ENCODE measurements at places on chromosomes 7 and 10.

GRCh38 chr10:65033957-65034356 lies 1512.8 kb downstream of the REEP3 start:
- DNase-seq, result no peak

- no peak for DNase-seq
Measured at GRCh38 chr10:48805848-48806247, 121.2 kb downstream of the WDFY4 start.

DNA sequence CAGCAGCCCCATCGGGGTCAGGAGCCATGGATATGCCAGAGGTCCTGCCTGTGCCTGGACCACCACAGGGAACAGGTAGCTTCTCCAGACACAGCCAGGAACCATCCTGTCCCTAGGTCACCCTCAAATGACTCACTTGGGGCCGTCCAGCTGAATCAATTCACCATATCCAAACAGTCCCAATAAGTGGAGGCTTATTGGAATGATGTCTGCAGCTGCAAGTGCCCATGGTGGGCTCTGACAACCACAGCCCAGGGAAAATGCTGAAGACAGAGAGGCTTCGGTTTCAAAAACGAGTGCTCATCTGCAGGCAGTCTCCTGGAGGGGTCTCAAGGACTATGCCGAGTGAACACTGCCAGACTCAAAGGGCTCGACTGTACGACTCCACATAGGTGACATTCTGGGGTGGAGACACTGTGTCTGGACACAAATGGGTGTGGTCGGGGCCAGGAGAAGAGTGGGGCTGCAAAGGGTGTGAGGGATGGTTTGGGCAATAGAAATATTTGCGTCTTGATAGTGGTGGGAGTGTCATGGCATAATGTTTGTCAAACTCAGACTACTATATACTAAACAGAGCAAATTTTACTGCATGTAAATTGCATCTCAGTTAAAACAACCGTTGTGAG lies 204.8 kb downstream of the TNS3 start:
- DNase-seq, result no peak

DNA sequence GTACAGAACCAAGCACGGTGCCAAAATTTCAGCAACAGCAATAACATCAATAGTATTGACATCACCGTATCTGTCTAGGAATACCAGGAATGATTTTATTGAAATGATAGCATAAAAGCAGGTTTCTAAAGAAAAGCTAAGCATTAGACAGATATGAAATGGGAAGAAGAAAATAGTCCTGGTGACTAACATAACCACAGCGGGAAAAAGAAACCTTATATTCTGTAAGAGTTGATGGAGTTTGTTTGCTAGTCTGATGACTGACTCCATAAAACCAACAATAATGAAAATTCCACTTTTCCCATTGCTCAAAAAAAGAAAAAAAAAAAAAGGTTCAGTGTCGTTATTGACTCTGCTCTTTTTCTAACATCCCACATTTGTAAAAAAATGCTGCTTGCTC lies 668.3 kb downstream of the IPMK start:
- DNase-seq, result no peak

GRCh38 chr7:44449584-44449928 lies 40.9 kb downstream of the NUDCD3 start:
- DNase-seq, result no peak

DNA sequence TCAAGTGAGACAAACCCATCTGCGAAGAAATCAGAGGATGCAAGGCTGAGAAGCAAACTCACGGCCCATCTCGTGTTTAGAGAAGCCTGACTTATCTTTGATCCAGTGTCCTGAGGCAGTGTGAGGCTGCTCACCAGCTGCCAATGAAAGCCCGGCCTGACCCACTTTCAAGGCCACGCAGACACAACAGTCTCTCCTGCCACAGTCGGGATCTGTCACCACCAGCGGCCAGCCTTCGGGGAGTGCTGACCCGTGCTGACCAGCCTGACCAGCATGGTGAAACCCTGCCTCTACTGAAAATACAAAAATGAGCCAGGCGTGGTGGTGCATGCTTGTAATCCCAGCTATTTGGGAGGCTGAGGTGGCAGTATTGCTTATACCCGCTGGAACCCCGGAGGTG lies 7.4 kb upstream of the DNAJB6 start:
- no peak for DNase-seq

GRCh38 chr7:129635300-129636029 lies 23.9 kb downstream of the NRF1 start:
- peak; percentile 41 for DNase-seq

DNA sequence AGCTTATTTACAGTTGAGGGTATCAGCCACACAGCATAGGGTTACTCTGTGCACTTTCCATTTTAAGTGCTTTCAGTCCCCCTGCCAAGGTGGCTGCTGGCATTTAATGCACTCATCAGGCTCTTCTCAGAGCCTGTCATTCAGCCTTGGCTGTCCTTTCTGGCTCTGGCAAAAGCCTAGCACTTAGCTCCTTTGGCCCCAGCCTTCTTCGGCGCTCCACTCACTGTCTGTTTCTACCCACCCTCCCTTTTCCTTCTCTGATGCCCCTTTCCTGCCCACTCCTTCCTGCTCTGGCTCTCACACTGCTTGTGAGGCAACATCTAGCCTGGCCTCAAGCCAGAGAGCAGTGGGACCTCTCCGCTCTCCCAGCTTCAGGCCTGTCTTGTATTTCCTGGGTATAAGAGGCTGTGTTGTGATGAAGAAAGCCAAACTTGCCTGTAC lies 60.2 kb downstream of the WIPF3 start:
- DNase-seq, result no peak

DNA sequence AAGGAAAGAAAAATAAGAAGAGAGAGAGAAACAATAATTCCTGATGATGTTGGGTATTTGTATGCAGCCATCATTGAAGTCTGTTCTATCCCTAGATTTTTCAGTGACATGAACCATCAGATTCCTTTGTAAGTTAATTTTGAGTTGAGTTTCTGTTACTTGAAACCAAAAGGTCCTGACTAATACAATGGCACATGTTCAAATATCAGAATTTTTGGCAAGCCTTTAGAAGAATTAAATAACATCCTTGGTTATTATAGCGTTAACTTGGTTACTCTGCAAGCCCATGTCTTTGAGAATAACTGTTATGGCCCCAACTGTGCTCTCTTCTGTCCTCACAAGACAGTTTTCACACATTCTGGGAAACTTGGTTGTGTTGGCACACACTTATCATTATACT lies 66.5 kb downstream of the SYPL1 start:
- DNase-seq, result no peak

DNA sequence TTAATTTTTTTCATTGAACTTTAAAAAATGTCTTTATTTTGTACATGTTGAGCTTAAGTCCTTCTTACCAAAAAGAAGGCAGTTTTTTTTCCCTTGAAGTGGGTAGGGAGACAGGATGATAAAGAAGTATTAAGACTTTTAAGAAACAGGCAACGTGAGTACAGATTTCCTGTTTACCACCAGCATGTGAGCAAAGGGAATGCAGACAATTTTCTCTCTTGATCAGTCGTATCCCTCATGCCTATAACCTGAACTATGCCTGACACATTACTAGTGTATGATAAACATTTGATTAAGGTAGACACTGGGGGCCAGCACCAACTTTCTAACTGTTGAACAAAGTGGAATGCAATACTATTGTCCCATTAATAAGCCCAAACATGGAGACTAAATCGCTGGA lies 8.8 kb upstream of the OR2A2 start:
- DNase-seq, result no peak

DNA sequence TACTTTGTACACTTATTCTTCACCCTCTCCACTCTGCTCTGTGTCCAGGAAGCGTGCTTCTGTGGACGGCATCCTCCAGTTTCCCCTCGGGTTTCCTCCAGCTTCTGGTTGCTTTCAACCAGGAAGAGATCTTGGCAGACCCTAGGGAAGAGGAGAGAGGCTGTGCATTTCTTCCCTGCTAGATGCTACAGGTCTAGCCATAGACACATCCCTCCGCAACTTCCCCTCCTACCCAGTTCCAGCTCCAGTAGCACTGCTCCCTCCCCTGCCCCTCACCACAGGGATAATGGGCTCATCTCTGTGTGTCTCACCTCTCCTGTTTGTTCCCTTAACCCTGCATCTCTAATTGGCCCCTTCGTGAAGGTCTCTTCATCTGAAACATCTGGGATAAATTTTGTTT lies 16.3 kb downstream of the TLL2 start:
- no peak for DNase-seq

DNA sequence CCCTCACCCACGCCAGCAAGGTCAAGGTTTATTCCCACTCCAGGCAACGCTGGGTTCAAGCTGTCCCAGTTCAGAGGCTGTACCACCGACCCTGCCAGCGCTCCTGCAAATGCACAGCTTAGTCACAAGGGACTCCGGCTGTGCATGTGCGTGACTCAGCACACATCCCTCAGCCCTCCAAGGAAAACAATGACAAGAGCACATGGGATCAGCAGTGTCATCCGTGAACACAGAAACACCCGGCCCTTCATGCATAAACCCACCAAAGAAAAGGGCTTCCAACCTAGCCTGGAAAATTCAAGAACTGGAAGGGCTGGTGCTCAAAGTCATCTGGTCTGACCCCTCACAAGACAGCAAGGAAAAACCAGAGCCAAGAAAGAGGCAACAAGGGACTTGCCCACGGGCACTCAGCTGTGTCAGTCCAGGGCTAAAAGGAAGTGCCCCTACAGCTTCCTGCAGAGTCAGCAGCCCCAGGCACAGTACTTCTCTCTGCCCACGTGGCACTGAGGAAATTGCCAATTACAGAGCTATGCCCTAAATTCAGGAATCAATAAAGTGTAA lies 106.1 kb downstream of the KCNMA1 start:
- DNase-seq, result no peak

- DNase-seq, result no peak
Measured at GRCh38 chr10:117699436-117700075, 157.0 kb downstream of the EMX2 start.

DNA sequence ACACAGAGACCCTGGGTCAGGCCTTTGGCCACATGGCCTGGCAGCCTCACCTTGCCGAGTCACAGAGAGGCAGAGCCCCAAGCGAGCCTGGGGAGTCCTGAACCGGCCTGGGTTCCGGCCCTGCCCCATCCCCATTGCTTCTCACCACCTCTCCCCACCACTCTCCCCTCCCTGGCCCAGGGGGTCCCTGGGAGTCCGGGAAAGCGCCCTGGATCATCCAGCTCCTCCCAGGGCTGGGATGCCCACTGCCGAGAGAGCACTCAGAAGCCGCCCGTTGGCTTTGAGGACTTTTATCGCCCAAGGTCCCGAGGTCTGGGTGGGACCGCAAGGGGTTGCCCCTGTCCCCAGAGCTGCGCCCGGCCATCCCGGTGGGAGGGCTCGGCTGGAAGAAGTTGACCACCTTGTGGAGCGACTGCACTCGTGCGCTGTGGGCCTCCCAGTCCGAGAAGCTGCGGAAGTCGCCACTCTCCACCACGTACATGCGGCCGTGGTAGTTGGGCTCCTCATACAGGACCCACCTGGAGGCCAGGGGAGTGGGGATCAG lies 8.1 kb downstream of the CRYGN start:
- no peak for DNase-seq

DNA sequence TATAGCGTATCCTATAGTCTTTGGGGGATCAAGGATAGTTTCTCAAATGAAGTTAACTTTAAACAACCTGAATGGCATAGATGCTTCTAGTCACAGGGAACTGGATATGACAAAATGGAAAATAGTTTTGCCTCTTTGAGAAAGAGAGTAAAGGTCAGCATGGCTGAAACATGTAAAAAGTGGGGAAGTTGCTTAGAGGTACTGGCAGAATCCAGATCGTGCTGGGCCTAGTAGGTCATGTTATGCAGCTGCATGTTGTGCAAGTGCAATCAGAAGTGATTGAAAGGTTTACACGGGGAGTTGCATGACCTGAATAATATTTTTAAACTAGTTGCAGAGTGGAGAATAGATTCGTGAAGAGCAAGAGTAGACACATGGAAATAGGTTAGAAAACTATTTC lies 201.1 kb upstream of the HDAC9 start:
- no peak for DNase-seq

DNA sequence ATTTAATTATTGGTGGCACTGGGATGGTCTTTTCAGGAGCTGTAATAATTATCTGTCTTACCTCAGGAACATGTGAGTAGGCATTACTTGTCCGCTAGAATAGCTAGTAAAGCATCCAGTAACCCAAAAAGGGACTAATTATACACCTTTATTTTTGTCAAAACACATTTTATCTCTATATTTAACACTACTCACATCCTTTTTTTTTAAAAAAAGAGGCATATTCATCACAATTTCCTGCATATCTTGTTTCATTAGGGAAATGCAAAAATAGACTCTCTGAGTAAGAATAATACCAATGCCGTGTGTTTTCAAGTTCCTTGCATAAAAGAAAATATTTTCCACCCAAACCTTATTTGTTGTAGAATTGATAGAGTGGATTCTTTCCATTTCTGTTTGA lies 99.5 kb downstream of the VTI1A start:
- DNase-seq, result no peak

DNA sequence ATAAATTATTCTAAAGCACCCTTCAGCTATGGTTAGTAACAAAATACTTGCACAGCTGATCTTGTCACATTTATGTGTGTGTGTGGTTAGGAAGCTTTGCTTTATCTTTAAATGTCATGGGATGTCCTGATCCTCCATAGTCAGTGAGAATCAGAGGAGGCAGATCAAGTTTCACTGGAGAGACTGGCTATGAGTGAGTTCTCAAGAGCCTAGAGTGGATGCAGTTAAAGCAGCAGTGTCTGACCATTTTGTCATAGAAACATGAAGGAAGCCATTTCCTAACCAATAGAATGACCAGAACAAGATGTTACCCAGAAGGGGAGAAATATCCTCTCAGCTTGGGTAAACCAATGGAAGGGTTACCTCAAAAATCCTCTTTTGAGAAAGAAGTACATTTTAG lies 207.2 kb upstream of the DKK1 start:
- DNase-seq, result no peak

DNA sequence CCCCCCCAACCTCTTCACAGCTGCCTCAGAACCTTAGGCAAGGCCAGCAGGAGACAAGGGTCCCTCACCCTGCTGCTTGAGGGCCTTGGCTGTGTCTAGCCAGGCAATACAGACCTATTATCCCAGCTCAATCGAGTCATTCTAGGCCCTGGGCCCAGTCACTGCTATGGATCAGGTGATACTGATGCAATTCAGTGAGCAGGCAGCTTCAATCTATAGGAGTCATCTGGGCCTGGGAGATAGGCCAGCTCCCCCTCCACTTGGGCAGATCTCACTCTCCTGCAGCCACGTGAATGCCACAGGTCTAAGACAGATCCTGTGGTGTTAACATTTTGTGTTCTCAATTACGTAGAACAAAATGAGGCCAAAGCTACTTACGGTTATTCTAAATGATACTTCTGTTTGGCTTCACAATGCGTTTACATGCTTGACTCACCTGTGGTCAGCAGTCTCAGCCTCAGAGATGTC lies 68.0 kb upstream of the LRRC4 start:
- DNase-seq, result no peak

DNA sequence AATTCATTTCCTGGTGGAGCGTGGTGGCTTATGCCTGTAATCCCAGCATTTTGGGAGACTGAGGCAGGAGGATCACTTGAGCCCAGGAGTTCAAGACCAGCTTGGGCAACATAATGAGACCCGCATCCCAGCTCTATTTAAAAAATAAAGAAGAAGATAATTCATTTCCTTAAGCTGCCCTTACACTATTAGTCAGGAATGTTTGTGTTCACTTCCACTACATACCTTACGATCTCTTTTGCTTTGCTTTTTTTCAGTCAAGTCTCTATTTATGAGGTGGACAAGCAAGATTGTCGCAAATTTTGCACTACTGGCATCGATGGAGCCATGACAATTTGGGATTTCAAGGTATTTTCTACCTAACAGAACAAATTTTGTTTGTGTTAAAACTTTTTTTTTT lies 11.2 kb upstream of the ARPC1B start:
- no peak for DNase-seq
